Bone marrow (tissue), 2 donors: ENCODE measurements at places on chromosomes 4 and X.

DNA sequence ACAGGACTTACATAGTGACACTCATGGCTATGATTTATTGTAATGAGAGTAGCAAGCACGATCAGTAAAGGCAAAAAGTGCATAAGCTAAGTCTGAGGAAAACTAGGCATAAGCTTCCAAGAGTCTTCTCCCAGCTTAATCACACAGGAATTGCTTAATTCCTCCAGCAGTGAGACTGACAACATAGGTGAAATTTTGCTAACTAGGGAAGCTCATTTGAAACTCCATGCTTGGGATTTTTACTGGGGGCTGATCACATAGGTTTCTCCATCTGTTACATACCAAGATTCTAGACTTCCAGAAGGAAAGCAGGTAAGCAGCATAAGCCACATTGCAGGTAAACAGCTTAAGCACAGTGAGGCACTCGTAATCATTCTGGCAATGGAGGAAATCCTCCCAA lies 71.8 kb upstream of the FHDC1 start:
- DNase-seq, result no peak

DNA sequence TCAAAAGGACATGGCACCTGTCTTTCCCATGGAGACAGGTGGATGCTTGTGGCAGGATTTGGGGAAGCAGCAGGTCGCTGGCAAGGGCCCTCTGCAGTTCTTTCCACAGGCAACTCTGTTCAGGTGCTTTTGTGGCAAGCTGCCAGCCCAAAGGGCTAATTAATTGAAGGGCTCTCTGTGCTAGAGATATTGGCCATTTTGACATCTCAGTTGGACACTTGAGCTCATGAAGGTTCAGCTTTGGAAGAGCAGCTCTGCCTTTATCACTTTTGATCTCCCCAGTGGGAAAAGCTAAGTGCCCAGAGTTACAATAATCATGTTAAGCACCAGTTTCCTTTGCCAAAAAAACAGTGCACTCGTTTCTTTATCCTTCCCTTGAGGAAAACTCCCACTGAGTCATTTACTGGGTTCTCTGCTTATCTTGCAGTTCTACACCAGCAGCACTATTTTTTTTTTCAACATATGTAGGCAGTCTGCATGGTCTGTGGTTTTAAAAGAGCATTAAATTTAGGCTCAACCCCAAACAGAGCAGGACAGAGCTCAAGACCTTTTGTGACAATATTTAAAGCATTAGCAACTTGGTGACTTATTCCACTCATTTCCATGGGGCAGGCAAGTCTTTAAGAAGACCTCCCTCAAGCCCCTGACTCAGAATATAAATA lies 336.4 kb upstream of the RASGEF1B start:
- peak; percentile 54 for DNase-seq

DNA sequence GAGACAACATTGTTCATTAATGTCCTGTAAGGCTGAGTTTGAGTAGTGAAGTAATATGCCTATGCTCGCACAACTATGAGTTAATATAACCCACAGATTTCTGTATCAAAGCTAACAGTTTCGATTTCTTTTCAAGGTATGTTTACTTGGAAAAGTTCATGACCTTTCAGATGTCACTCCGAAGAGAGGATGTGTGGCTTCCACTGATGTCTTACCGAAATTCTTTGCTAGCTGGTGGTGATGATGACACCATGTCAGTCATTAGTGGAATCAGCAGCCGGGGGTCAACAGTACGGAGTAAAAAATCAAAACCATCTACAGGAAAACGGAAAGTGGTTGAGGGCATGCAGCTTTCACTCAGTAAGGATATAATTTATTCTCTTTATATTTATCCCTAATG lies 124.9 kb downstream of the STAG2 start:
- no peak for DNase-seq

- no peak for DNase-seq
These were observed 47.3 kb downstream of the DHX15 start for GRCh38 chr4:24537025-24537424.

DNA sequence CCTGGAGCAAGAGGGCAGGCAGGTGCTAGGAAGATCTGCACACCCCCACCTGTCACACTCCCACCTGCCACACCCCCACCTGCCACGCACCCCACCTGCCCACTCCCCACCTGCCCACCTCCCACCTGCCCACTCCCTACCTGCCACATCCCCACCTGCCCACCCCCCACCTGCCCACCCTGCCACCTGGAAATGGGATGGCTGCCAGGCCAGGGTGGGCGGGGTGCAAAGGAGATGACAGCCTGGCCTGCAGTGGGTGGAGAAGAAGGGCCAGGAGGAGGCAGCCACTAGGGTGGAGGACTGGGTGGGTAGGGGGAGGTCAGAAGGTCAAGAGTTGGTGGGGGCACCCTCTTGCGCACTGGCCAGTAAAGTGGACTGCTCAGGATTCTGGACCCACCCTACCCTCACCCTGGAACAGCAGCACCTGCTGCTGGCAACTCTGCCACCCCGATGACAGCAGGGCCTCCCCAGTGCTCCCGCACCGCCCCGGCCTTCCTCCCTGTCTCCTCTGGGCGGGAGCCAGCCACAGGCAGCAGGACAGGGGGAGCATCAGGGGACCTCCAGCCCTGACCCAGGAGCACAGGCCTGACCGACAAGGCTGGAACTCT lies 66.8 kb upstream of the NKX1-1 start:
- no peak for DNase-seq

DNA sequence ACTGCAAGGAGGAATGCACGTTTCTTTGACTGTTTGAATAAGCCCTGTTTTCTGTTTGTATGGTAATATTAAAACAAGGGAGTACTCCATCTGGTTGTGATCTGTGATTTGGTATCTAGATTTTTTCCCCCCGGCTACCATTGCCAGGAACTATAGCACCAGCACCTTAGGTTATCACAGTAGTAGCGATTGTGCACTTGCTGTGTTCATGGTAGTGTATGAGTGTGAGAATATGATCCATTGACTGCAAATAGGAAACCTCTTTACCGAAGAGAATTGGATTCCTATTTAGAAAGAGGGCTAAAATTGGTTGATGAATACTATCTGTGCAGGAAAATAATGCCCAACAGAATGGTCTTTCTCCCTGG lies 69.9 kb downstream of the LARP7 start:
- DNase-seq, result no peak

- DNase-seq, result no peak
These were observed at the start of gene GLRA2 for GRCh38 chrX:14529290-14529989. GLRA2 (plus strand) TSS chrX:14529536; CDS start chrX:14530058, 522 bp downstream.

DNA sequence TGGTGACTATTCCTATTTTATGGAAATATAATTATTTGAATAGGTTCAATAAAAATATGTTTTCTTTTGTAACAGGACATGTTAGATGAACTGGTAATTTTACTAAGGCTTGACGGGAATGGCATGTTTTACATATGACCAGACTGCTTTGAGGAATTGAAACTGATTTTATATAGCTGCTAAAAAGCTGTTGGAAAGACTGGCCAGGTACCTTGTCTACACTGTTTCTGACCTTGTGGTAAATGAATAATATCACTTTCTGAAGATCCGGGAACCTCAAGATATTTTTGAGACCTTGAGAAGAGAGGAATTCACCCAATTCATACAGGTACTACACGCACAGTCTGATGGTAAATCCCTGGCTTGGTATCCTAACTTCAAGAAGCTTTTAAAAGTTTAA lies 42.1 kb upstream of the USP46 start:
- no peak for DNase-seq

DNA sequence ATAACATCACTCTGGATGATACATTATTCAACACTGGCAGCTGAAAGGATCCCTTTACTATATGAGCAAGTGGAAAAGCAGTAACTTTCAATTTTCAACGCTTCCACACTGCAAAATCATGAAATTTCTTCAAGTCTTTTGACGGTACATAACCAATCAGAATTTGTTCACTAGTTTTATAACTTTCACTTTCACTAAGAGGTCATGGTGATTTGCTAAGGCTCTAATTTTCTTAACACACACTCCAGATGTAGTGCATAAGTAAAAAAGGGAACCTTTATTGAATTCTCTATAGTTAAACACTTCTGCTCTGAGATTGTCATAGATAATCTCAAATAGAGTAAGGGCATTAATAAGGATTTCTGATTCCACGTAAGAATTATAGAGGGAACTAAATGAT lies 4.1 kb downstream of the ARMCX2 start:
- DNase-seq, result peak; percentile 1

DNA sequence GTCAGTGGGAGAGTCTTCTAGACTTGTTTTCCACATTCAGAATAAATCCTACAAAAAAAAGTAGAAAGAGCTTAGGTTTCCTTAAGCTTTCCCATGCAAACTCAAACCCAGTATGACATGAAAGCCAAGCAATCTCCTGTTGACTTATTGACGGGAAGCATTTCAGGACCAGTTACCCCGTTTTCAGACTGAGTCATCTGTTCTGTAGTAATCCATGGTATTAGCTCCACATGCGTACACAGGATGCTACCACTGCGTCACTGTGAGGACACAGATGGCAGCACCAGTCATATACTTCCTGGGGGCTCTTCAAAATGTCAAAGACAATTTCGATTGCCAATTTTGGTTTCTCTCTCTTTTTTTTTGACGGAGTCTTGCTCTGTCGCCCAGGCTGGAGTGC lies 224.9 kb upstream of the MAD2L1 start:
- no peak for DNase-seq

DNA sequence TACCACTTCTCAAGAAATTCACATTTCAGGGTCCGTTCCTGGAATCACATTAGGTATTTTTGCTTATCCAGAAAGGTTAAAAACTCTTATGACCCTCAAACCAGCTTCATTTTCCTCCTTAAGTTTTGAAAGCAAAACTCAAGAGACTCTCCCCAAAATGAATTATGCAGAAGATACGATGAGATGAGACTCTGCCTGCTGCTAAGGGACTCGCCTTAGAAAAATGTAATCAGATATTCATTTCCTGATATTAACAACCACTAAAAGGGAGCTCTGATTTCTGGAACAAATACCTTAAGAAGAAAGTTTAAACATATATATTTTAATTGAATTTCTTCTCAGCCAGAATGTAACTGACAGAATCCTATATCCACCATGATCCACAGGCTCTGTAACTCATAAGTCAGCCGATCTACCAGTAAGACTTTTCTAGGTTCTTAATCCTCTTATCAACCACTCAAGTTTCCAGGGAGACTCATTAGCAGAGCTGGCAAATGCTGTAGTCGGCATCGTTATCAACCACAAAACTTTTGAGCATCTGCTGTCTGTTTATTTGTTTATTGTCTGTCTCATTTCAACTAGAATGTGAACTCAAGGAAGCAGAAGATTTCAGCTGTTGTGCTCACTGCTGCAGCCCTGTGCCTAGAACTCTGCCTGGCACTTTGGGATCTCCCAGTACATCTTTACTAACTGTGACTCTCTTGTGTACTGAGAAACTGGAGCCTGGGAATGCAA lies 112.5 kb downstream of the LDB2 start:
- DNase-seq, result no peak

DNA sequence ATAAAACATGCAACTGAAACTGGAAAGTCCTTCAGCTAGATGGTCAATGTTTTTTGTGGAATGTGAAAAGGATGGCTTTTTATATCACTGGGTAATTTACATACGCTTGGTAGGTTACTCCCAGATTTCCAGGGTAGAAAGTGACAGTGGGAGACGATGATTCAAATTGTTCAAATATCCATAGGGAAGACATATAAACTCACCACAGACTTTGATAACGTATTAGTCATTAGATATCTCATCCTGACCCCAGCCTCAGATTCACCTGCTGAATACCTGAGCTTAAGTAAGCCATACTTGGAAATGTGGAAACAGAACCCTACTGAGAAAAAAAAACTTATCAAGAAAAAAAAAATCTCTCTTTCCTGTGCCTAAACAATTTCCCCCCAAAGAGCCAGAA lies 169.4 kb downstream of the ZNF674 start:
- no peak for DNase-seq

- no peak for DNase-seq
These were observed 429.3 kb downstream of the AFF2 start for GRCh38 chrX:148929686-148930085.
